ENCODE measurements at places on chromosomes 5 and 9.
A peak's percentile ranks its signal among the peaks of the same experiment; 100 is the strongest.

GRCh38 chr5:115168829-115169486, 750 bp downstream of the TRIM36 start:
- peak overlapping the region; percentile 49 for H3K4me3 ChIP-seq
- peaks cover 20% of the 10 kb centered on the region for H3K4me1 ChIP-seq
- H3K27me3 ChIP-seq: peaks cover 31% of the 10 kb centered on the region
- no peak for DNase-seq

DNA sequence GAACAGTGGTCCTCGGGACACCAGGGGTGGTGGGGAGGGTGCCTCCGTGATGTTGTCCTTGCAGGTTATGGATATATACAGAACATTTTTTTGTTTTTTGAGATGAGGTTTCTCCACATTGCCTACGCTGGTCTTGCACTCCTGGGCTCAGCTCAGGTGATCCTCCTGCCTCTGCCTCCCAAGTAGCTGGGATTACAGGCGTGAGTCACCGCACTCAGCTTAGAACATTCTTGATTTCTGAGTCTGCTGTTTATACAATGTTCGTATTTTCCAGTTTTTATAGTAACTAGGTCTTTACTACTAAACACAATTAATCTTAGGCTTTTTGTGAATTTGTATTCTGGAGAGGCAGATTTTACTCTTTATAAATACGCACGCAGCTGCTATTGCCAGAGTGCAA, 6.0 kb downstream of the PMPCA start:
- H3K27me3 ChIP-seq: no peaks in the 10 kb centered on the region
- H3K27ac ChIP-seq: no peak overlapping the region
- no peak for DNase-seq
- H3K4me3 ChIP-seq: no peak overlapping the region
- no peaks in the 10 kb centered on the region for H3K4me1 ChIP-seq

GRCh38 chr9:78026416-78026815, 5.2 kb downstream of the GNAQ start:
- DNase-seq: no peak
- no peaks in the 10 kb centered on the region for H3K36me3 ChIP-seq
- no peak overlapping the region for H3K4me3 ChIP-seq
- peaks cover 75% of the 10 kb centered on the region for H3K4me1 ChIP-seq
- H3K27me3 ChIP-seq: no peaks in the 10 kb centered on the region

DNA sequence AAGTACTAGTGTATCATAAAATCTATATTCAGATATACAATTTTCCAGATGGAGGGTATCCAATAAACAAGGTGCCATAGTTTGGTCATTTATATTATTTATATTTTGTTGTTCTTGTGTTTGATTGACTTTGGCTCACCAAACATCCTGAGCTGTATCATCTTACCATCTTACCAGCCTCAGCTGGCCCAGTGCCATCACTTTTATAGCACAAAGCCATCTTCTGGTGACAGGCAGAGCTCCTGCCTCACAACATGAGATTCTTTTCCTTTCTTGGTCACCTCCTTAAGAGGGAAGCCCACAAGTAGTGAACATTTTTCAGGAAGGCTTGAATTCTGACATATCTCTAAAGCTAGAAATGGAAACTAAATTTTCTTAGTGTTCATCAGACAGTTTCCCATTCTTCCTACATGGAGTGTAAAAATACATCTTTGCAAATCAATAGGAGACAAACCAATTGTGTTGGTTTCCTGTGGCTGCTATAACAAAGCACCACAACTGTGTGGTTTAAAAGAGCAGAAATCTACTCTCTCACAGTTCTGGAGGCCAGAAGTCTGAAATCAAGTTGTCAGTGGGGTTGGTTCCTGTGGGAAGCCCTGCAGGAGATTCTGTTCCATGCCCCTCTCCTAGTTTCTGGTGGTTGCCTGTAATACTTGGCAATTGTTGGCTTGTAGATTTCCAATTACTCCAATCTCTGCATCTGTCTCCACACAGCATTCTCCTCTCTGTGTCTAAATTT, 341.8 kb downstream of the MAN2A1 start:
- no peak overlapping the region for H3K4me3 ChIP-seq
- no peak for DNase-seq
- no peaks in the 10 kb centered on the region for H3K4me1 ChIP-seq
- H3K27me3 ChIP-seq: no peaks in the 10 kb centered on the region

DNA sequence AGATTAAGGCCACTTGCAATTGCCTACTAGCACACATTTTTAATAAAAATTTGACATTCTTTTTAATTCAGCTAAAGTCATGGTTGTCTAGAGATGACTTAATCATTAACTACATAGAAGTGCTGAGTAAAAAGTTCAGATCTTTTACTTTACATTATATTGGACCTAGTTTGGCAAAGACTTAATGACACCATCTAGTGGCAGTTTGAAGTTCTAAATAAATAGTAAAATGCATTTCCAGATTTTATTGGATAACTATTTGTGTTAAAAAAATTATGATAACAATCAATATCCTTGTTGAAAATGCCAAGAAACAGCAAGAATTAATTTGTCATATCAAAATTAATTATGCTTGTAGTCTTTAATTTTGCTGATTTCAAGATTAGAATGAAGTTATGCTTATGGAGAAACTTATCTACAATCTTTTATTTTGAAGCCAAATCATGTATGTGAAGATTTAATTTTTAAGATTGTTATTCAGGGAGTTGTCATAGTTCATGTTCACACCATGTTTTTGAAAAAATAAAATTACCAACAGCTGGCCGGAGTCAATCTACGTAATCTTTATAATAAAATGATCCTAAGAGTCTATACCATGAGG, 69.6 kb upstream of the PJA2 start:
- H3K27me3 ChIP-seq: no peaks in the 10 kb centered on the region
- H3K36me3 ChIP-seq: no peaks in the 10 kb centered on the region
- H3K27ac ChIP-seq: no peak overlapping the region

DNA sequence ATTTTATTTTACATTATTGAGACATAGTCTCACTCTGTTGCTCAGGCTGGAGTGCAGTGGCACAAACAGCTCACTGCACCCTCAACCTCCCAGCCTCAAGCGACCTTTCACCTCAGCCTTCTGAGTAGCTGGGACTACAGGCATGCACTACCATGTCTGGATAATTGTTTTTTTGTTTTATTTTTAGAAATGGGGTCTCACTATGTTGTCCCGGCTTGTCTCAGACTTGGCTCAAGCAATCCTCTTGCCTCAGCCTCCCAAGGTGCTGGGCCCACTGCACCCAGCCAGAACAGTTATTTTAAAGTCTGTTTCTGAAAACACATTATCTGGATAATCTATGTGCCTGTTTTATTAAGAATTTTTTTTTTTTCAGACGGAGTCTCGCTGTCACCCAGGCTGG, 62.0 kb downstream of the TEX10 start:
- H3K27me3 ChIP-seq: no peaks in the 10 kb centered on the region
- no peaks in the 10 kb centered on the region for H3K4me1 ChIP-seq
- DNase-seq: no peak
- H3K27ac ChIP-seq: no peak overlapping the region
- H3K36me3 ChIP-seq: no peaks in the 10 kb centered on the region

- DNase-seq: peak; percentile 82
- H3K4me1 ChIP-seq: peaks cover 64% of the 10 kb centered on the region
- H3K27ac ChIP-seq: peak overlapping the region; percentile 89
- no peaks in the 10 kb centered on the region for H3K27me3 ChIP-seq
These were observed 556 bp upstream of the CDK9 start for GRCh38 chr9:127785023-127785932.

- peaks cover 44% of the 10 kb centered on the region for H3K4me1 ChIP-seq
- H3K4me3 ChIP-seq: peak within 1 kb of the TSS; percentile 97
- peaks cover 4% of the 10 kb centered on the region for H3K36me3 ChIP-seq
- peak within 1 kb of the TSS; percentile 89 for H3K27ac ChIP-seq
- DNase-seq: peak; percentile 55
- H3K27me3 ChIP-seq: no peaks in the 10 kb centered on the region
These were observed at the start of gene PHAX for GRCh38 chr5:126600631-126601511. Gene PHAX (plus strand): TSS chr5:126600947. CDS start chr5:126600963, 16 bp downstream.

- no peaks in the 10 kb centered on the region for H3K27me3 ChIP-seq
- no peaks in the 10 kb centered on the region for H3K4me1 ChIP-seq
- H3K4me3 ChIP-seq: no peak overlapping the region
- H3K36me3 ChIP-seq: no peaks in the 10 kb centered on the region
These were observed 251.2 kb downstream of the NFIB start for GRCh38 chr9:14062586-14063221.

GRCh38 chr5:180207593-180207992, 1.4 kb downstream of the RASGEF1C start:
- H3K27me3 ChIP-seq: no peaks in the 10 kb centered on the region
- peak overlapping the region; percentile 86 for H3K27ac ChIP-seq
- H3K36me3 ChIP-seq: no peaks in the 10 kb centered on the region
- no peaks in the 10 kb centered on the region for H3K4me1 ChIP-seq

DNA sequence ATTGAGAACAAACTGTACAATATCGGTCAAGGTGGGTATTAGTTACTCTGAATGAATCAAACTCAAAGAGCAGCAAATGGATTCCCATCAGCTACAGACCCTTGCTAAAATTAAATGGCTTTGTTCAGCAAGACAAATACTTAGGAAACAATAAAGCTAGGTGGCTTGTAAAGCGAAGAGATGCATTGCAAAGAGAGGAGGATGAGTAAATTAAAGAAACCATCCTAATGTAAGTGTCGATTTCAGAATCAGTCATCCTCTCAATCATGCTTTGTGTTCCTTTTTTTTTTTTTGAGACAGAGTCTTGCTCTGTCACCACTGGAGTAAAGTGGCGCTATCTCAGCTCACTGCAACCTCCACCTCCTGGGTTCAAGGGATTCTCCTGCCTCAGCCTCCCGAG, 359.2 kb upstream of the ZNF462 start:
- no peak overlapping the region for H3K27ac ChIP-seq
- no peak for DNase-seq
- H3K36me3 ChIP-seq: no peaks in the 10 kb centered on the region
- H3K4me1 ChIP-seq: no peaks in the 10 kb centered on the region
- H3K27me3 ChIP-seq: no peaks in the 10 kb centered on the region

- peaks cover 22% of the 10 kb centered on the region for H3K4me1 ChIP-seq
- H3K36me3 ChIP-seq: no peaks in the 10 kb centered on the region
- no peaks in the 10 kb centered on the region for H3K27me3 ChIP-seq
- DNase-seq: no peak
- no peak overlapping the region for H3K4me3 ChIP-seq
These were observed 20.0 kb downstream of the ANKRD33B start for GRCh38 chr5:10583663-10584572.

DNA sequence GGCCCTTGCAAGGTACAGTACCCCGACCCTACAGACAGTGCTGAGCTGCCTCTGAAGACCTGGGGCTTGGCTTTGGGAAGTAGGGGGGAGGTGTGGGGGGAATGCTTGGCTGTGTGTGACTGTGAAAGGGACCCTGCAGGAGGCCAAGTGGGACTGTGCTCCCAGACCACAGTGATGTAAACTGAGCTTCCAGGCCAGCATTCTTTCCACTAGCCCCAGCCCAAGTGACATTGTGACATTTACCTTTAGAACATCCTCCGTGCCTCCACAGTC, 31.2 kb downstream of the HMCN2 start:
- no peak for DNase-seq
- no peaks in the 10 kb centered on the region for H3K4me1 ChIP-seq
- peaks cover 14% of the 10 kb centered on the region for H3K27me3 ChIP-seq
- no peaks in the 10 kb centered on the region for H3K36me3 ChIP-seq
- no peak overlapping the region for H3K4me3 ChIP-seq
- no peak overlapping the region for H3K27ac ChIP-seq

- no peaks in the 10 kb centered on the region for H3K27me3 ChIP-seq
- H3K27ac ChIP-seq: peak overlapping the region; percentile 55
- peaks cover 11% of the 10 kb centered on the region for H3K4me1 ChIP-seq
These were observed 1.9 kb downstream of the VLDLR start for GRCh38 chr9:2623288-2624050.

DNA sequence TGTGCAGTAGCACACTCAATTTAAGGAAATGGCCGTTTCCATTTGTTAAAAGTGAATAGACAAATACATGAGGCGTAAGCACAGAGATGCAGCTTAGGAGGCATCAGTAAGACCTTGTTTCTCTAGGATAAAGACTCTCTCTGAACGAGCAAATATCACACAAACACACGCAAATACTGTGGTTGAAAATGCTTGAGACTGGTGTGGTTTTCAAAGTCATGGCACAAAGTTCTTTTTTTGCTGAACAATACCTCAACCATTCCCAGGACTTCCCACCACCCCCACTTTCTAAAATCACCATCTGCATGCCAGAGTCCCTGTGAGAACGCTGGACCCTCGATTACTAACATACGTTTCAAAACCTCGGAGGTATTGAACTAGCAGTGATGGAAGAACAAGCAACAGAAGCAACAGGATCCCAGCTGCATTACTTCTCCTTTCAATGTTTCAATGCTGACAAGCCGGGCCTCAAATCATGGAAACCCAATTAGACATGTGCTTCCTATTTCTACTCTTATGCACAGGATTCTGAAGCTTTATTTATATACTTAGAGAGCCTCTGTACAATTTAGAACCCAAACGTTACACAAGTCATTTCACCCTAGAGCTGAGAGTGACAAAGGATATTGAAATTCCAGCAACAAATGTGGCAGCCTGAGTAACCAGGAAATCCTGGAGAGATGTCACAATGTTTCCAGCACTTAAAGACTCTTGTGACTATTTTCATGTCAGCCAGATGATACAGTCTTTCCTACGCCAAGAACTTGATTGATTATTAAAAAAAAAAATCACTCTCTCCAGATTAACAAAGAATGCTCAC, 63.9 kb downstream of the CDC14B start:
- H3K4me3 ChIP-seq: no peak overlapping the region
- H3K36me3 ChIP-seq: no peaks in the 10 kb centered on the region
- peaks cover 34% of the 10 kb centered on the region for H3K4me1 ChIP-seq
- no peak for DNase-seq

DNA sequence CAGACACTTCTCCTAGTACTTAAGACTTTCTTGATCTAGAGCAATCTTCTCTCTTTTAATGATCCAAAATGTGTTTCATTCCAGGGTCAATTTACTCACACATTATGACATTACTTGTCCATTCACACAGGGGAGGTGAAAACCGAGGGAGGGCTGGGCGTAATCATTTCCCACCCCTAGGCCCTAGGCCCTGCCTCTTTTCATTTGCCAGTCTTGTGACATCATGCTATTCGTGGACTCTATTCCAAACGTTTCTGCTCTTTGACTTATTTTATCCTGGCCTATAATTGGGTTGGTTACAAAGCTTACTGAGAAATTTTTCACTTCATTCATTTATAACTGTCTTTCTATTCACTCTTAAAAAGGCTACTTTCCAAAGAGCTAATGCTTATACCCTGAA, 2.4 kb downstream of the DCAF12 start:
- DNase-seq: no peak
- H3K4me3 ChIP-seq: no peak overlapping the region
- H3K4me1 ChIP-seq: peaks cover 23% of the 10 kb centered on the region
- no peaks in the 10 kb centered on the region for H3K27me3 ChIP-seq
- H3K36me3 ChIP-seq: no peaks in the 10 kb centered on the region

DNA sequence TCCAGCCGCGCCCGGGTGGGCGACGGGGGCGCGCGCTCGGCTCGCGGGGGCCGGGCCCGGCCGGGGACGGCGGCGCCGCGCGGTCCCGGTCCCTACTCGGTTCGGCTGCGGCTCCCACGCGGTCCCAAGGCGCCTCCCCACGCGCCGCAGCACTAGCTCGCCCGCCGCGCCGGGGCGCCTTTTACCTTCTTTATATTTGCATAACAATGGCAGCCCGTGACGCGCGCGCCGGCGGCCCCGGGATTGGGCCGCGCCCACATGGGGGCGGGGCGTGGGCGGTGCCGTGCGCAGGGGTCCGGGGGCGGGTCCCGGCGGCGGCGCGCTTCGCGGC, at the start of gene NRARP:
NRARP (minus strand) TSS at position 154 of the 331 bp plus-strand sequence. CDS start 343 bp downstream, outside the sequence.
- no peaks in the 10 kb centered on the region for H3K4me1 ChIP-seq
- DNase-seq: peak; percentile 68
- peak within 1 kb of the TSS; percentile 86 for H3K27ac ChIP-seq
- H3K36me3 ChIP-seq: no peaks in the 10 kb centered on the region

Measured in tibial nerve (tissue), 4 donors.